ENCODE measurements at places on chromosomes 1 and 21.

GRCh38 chr1:8663915-8664329 lies 153.5 kb downstream of the RERE start:
- DNase-seq = peak; percentile 73

GRCh38 chr1:167790117-167790516 lies 68.3 kb downstream of the MPZL1 start:
- no peak for DNase-seq

- DNase-seq = no peak
Measured at GRCh38 chr1:115373305-115373704, 35.3 kb upstream of the NGF start.

- no peak for DNase-seq
Measured at GRCh38 chr1:231347961-231348360, 9.9 kb downstream of the SPRTN start.

DNA sequence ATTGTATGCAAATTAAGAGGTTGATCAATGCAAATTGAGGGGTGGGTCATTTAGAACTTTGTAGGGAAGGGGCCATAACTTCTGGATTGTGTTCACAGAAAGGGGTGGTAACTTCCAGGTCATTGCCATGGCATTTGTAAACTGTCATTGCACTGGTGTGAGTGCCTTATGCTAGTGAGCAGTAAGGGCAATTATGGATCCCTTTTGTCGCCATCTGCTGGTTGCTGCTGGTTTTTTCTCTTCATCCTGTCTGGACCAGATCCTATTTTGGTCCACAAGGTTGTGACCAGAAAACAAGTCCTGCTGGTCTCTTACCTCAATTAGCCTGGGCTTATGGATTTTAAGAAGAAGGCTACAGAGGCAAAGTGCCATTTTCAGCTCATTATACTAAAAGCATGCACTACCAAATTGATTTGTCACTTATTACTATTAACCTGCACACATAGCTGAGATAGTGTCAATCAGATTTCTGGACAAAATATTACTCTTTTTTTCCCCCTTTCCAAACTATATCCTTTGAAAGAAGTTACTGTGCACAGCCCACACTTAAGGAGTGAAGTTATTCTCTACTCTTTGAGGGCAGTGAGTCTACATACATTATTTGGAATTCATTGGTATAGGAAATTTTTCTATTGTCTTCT lies 196.2 kb downstream of the ZC3H11B start:
- DNase-seq = peak; percentile 24

GRCh38 chr1:226677027-226678020 lies 61.8 kb downstream of the ITPKB start:
- DNase-seq = peak; percentile 94

DNA sequence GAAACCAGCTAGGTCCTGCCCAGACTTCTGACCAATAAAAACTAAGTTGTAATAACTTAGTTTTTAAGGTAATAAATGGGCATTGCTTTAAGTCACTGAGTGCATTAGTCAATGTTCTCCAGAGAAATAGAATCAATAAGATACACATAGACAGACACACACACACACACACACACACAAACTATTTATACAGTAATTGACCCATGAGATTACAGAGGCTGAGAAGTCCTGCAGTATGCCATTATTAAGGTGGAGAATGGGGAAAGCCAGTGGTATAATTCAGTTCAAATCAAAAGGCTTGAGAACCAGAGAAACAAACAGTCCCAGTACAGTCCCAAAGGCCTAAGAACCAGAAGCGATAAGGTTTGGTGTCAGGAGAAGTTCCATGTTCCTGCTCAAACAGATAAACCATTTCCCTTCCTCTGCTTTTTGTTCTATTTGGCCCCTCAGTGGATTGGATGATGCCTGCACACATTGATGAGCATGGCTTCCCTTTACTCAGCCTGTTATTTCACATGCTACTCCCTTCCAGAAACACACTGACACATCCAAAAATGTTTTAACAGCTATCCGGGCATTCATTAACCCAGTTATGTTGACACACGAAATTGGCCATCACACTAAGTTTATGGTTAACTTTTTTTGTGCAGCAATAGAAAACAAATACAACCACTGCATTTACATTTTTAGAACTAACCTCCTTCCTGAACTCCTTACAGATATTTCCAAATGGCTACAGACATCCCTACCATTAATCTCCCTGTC lies 828.2 kb upstream of the NCAM2 start:
- DNase-seq = no peak

GRCh38 chr1:70866542-70867264 lies 180.9 kb downstream of the PTGER3 start:
- DNase-seq = no peak

GRCh38 chr1:171769171-171769570 lies 12.3 kb upstream of the METTL13 start:
- no peak for DNase-seq

- no peak for DNase-seq
Measured at GRCh38 chr1:31381394-31382294, 8.8 kb upstream of the FABP3 start.

- no peak for DNase-seq
Measured at GRCh38 chr1:158972841-158973240, 36.9 kb upstream of the IFI16 start.

- no peak for DNase-seq
Measured at GRCh38 chr1:119838236-119838635, 27.0 kb upstream of the REG4 start.

- DNase-seq = no peak
Measured at GRCh38 chr1:58324558-58324957, 222.0 kb downstream of the OMA1 start.

- DNase-seq = no peak
Measured at GRCh38 chr1:183275322-183275721, 89.3 kb downstream of the LAMC2 start.

DNA sequence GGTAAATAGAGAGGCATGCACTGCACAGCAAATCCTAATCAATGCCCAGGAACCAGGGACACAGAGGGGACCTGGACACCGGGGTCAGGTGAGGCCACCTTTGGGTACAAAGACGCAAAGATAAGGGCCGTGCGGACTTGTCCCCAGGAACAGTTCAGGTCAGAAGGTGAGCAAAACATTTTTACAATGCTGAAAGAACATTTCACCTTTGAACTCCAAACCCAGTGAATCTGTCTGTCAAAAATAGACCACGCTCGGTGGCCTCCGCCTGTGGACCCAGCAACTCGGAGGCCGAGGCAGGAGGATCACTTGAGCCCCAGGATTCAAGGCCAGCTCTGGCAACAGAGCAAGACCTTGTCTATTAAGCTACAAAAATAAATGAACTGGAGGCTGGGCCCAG lies 15.2 kb downstream of the TNFRSF14 start:
- DNase-seq = no peak

- DNase-seq = no peak
Measured at GRCh38 chr1:235022981-235023710, 105.5 kb downstream of the TOMM20 start.

DNA sequence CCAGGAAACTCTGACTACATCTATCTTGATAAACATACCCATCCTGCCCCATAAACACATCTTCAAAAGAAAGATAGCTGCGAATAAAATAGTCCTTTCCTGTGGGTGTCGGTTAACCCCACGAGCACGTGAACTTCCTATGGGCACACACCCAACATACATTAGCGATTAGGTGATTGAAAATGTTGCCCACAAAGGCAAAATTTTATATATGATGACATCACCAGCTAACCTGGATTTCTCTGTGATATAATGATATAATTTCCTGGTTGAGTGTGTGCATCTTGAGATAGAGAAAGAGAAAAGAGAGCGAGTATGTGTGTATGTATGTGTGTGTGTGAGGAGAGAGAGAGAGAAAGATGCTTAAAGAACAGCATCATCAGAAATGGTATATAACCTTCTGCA lies 296.1 kb downstream of the PTPRC start:
- peak; percentile 28 for DNase-seq

DNA sequence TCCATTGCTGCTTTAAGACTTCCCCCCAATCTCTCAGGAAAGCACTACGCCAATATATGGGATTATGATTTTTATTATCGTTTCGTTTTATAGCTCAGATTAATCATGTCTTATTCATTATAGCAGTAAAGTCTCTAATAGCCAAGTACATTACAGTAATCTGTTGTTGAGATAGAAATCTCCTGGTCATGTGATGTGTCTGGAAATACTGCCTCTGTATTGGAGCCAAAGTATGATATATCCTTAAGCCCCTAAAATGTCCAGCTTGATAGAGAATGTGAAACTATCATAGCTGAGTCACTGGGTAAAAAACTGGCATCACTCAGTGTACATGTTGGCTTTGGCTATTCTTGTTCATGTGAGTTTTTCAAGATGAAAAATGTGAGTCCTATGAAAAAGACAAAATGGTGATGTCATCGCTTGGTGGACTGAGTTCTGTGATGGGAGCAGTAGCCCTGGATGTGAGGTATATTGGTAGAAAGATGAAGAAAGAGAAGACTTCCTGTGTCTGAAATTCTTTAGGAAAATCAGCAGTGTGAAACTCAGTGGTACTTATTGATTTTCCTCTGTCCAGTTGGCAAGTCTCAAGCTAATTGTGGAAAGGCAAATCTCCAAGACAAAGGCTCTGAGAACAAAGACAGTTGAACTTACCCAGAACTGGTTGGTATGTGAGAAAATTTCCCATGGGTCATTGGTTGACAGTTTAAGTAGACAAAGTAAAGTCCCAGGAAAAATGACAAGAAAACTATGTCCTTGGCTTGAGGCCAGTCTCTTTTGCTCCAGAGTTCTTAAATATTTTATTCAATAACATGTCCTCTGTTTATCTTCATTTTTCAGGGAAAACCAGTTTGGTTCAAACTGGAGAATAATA lies 76.2 kb downstream of the BRINP2 start:
- DNase-seq = no peak

DNA sequence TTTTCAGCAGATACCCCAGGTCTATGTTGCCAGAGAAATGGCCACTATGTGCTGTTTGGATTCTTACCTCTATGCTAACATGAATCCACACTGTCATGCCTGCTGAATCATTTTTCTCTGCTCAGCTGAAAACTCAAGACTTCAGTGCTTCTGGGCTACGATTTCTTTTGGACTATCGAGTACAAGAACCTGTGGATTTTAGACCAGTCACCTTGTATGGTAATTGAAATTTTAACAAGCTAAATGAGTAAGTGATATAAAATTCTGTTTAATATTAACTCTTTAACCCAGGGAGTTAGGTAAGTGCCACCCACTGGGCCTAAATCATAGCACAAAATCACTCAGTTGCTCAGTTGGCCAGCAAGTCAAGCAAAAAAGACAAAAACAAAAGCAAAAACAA lies 35.8 kb downstream of the LHX8 start:
- no peak for DNase-seq

GRCh38 chr1:245234217-245235081 lies 79.7 kb downstream of the KIF26B start:
- DNase-seq = no peak

DNA sequence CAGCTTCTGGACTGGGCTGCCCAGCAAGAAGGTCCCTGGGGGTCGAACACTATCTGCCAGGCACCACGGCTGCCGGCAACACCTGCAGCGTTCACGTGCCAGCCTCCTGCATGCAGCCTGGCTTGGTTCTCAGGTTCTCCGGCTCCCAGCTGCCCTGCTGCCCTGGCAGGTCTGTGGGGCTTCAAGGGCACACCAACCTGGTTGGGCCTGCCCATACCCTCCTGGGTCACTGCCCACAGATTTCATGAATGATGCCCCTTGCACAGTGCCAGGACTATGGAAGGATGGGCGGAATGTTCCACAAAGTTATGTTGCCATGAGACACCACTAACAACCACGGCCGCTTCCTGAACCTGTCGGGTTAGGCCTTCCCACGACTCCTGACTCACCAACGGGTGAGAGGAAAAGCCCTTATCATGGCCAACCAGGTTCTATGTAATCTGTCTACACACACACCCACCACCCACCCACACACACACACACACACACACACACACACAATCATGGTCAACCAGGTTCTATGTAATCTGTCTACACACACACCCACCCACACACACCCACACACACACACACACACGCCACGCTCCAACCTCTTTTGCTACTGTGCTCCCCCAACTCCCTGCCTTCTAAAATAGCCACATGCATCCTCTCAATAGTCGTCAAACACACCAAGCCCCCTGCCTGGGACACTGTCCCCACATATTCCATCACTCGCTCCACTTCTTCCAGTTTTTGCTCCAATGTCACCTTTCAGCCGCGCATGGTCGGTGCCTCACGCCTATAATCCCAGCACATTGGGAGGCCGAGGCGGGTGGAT lies 32.2 kb downstream of the HSPG2 start:
- peak; percentile 84 for DNase-seq

- no peak for DNase-seq
Measured at GRCh38 chr1:94672001-94672400, 130.4 kb upstream of the F3 start.

DNA sequence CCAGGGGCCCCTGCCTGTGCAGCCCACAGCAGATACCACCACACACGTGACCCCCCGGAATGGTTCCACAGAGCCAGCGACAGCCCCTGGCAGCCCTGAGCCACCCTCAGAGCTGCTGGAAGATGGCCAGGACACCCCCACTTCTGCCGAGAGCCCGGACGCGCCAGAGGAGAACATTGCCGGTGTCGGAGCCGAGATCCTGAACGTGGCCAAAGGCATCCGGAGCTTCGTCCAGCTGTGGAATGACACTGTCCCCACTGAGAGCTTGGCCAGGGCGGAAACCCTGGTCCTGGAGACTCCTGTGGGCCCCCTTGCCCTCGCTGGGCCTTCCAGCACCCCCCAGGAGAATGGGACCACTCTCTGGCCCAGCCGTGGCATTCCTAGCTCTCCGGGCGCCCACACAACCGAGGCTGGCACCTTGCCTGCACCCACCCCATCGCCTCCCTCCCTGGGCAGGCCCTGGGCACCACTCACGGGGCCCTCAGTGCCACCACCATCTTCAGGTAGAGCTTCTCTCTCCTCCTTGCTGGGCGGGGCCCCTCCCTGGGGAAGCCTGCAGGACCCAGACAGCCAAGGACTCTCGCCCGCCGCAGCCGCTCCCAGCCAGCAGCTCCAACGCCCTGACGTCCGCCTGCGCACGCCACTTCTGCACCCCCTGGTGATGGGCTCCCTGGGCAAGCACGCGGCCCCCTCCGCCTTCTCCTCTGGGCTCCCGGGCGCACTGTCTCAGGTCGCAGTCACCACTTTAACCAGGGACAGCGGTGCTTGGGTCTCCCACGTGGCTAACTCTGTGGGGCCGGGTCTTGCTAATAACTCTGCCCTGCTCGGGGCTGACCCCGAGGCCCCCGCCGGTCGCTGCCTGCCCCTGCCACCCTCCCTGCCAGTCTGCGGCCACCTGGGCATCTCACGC lies 51.0 kb downstream of the COL18A1 start:
- no peak for DNase-seq

GRCh38 chr1:23389837-23390321 lies 20.2 kb upstream of the ZNF436 start:
- DNase-seq = no peak

- DNase-seq = no peak
Measured at GRCh38 chr21:39641827-39642450, 29.2 kb downstream of the B3GALT5 start.

DNA sequence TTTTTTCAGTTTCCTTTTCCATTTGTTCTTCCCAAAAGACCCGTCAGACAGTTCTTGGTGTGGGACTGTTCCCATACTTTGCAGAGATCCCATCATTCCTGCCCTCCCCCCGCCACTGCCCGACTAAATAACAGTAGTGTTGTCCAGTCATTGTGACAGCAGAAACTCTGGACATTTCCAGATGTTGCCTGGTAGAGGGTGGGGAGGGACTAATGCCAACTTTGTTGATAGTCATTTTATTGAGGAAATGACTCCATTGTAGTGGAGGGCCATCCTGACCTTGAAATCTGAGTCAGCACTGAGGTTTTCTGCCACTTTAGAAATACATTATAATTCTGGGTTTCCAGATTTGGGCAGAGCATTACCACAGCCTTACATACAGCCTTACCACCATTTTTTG lies 85.4 kb downstream of the CEP350 start:
- no peak for DNase-seq

All from bone marrow (tissue), 2 donors.